ENCODE measurements at places on chromosomes 4 and X.
A peak's percentile ranks its signal among the peaks of the same experiment; 100 is the strongest.

DNA sequence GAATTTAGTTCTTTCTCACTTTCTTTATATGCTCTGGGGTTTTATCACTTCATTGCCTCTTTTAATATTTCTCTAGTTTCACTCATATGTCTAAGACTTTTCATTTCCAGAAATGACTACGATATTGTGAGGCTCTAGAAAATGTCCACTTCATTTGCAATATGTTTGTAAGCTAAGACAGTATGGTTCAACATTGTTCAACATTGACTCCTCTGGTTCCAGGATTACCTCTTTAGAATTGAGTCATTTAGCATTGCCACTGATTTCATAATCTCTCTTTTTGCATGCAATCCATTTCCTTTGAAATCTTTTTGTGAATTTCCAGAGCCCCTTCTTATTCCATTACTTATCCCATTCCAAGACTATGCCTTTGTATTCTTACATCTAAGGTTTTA is 32.3 kb downstream of the BBS12 start:
- no peak for DNase-seq

DNA sequence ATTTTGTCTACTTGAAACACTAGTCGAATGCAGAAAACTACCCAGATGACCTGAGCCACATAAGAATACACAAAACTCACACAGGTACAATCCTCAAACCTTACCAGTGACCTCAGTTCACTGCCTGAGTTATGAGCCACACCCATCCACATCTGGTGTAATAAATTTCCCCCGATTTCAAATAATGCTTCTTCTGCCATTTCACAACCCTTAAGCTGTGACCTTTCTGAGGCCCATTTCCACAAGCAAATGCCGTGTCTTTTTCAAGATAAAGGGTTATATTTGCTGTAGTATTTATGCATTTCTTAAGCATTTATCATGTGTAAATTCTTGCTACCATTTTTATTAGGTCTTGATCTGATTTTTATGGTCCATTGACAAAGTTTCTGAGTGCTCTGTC is 1.8 kb upstream of the ARHGEF38 start:
- DNase-seq, result no peak

DNA sequence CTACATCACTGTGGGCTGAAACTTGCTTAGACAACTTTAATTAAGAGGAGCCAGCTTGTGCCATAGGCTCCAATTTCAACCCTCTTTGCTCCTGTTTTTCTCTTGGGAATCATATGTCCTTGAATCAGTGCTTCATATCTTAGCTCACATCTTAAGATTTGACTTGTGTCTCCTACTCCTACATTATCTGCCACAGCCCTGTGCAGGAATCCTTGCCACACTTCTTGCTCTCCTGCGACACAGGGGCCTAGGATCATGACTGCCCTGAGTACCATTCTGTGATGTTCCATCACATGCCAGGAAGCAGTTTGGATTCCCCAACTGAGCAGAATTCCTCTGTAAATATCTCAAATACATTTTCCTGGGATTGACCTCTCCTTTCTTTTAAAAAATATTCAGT is 36.4 kb downstream of the ARSJ start:
- DNase-seq, result no peak

- DNase-seq, result peak; percentile 74
Measured at GRCh38 chr4:168585168-168586091, 88.6 kb downstream of the PALLD start.

GRCh38 chr4:39587881-39588280 is 50.8 kb downstream of the SMIM14 start:
- no peak for DNase-seq

DNA sequence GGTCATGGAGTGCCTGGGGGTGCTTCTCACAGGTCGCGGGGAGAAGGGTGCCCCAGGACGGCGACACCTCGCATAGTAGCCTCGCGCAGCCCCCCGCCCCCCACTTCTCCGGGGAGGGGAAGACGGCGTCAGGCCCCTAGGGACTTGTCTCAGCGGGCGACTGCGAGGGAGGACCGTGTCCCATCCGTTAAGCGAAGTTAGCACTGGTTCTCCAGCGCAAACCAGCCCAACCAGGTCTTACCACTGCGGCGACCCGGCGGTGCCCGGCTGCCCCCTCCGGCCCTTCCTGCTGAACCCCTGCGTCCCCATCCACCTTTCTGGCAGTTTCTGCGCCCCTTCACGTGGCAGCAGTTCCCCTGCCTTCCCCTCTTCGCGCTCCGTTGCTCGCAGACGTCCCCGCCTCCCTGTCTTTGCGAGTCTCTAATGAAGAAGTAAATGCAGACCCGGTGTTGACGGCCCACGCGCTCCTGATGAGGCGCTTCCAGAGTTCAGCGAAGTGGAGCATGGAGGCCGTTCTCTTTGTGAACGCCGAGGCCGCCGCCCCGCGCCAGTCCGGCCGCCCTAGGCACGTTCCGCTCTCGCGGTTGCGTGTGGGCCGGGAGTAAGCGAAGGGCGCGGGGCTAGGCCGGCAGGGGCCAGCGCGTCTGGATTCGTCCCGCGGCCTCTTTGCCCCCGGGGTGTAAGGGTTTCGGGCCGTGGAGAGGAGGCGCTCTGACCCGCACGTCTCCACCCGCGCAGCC is 3.0 kb downstream of the SLIT2 start:
- DNase-seq, result peak; percentile 88

GRCh38 chrX:132918523-132918922 is 39.9 kb downstream of the HS6ST2 start:
- no peak for DNase-seq

DNA sequence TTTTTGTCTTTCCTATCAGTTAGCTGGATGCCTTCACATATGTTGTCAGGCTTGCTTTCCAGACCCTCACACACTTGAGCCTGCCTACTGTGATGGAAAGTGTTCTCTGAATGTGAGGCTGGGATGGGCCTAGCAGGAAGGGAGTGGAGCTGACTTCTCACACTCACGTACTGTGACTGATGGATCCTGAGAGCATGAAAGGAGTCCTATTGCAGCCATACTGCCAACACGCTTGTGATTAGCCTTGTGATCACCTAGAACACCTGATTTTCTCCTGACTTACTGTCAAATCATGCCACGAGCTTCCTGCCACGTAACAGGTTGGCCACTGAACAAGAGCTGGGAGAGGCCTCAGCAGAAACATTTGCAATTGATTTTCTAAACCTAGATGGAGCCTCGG is 49.9 kb downstream of the ACOX3 start:
- DNase-seq, result no peak

- DNase-seq, result peak; percentile 44
Measured at GRCh38 chr4:85734424-85734831, 259.5 kb downstream of the ARHGAP24 start.

- no peak for DNase-seq
Measured at GRCh38 chrX:72296991-72297390, 8.7 kb downstream of the CITED1 start.

GRCh38 chr4:66750273-66750672 is 795.0 kb downstream of the CENPC start:
- no peak for DNase-seq

GRCh38 chrX:9282325-9282724 is 182.5 kb upstream of the TBL1X start:
- no peak for DNase-seq

DNA sequence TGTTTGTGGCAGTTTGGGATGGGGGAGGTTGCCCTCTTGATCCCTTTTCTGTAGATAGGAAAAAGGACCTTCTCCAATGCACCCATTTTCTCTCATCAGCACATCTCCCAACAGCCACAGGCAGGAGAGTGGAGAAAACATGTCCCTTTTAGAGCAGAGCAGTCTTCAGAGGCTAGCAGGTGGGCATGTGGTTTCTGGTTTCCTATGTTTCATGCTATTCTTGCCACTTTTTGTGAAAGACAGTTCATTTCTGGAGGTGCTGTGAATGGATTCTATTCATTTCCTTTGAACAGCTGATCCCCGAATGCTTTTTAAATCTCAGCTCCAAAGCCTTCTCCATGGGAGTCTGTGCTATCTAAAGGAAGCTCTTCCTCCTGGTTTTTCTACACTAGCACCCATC is 18.9 kb downstream of the RASL11B start:
- DNase-seq, result no peak

GRCh38 chr4:128940971-128941370 is 131.5 kb downstream of the JADE1 start:
- no peak for DNase-seq

- DNase-seq, result no peak
Measured at GRCh38 chr4:24544208-24544988, 40.0 kb downstream of the DHX15 start.

DNA sequence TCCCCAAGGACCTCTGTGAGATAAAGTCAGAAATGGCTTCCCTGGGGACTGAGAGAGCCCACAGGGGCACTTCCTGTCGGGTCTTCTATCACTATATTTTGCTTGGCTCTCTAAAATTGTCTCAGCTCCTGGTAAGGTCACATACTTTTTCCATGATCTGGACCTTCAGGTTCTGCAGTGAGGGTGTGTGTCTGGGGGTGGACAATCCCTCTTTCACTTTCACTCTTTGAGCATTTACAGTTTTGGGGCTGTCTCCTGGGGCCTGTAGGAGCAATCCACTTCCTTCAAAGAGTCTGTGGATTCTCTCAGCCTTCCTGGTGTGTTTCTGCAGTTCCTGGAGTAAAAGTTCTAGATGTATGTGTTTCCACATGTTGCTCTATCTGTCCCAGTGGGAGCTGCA is 335.7 kb downstream of the FSTL5 start:
- no peak for DNase-seq

DNA sequence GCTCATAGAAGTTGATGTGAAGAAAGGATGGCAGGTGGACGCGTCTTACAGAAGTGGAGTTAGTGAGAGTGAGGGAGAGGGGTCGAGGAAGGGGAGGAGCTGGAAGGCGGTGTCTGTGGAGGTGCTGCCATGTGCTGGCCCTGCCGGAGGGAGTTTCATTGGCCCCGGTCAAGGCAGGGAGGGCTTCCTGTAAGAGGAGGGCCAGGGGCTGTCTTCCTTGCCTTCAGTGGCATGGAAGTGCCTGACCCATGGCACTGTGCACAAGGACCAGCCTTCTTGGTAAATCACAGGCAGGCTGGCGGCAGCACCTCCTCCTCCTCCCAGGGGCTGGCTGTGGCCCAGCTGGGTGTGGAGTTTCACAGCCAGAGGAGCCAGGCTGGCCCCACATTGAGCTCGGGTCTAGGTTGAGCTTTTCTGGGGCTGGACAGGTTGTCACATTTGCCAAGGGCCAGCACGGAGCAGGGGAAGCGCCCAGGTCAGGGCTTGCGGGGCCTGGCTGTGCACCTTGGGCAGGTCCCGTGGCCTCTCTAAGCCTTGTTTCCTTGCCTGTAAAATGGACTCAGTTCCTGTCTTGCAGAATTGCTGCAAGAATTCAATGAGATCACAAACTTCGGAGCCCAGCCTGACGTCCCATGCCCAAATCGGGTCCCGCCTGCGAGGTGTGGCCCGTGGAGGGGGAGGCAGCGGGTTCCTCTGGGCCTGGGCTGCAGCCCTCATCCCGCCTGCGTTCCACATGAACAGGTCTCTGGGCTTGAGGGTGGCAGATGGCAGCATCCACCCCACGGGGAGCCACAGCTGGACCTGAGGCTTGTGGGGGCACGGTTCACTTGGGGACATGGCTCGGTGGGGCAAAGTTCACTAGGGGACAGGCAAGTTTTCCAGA is 7.0 kb downstream of the HTRA3 start:
- DNase-seq, result no peak

- no peak for DNase-seq
Measured at GRCh38 chr4:98746530-98746929, 88.1 kb upstream of the TSPAN5 start.

DNA sequence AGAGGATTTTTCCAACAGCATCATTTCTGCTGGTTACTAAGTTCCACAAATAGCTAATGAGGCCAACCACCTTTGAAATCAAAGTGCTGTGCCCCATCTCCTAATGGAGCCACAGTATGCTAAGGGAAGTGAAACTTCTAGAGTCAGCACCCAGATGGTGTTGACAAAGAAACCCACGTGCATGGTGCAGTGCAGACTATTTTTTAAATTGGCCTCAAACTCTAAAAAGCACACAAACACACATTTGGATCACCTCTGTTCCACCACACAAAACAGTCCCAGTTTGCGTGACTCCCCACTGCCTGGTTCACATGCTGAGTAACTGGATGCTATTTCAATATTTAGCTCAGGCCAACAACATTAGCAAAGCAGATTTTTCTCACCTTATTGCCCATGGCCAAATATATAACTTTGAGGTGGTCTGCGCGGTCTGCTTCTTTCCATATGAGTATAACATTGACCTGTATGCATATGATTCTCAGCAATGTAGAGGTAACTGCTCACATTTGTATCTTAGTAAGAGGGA is 69.9 kb downstream of the AMELX start:
- no peak for DNase-seq

- DNase-seq, result no peak
Measured at GRCh38 chrX:131271274-131271673, 17.8 kb downstream of the IGSF1 start.

- DNase-seq, result no peak
Measured at GRCh38 chr4:39521253-39521919, 5.9 kb downstream of the UGDH start.

GRCh38 chrX:120791013-120791643 is 84.5 kb downstream of the CT47B1 start:
- DNase-seq, result no peak

GRCh38 chr4:141220271-141220670 is 424 bp upstream of the ZNF330 start:
- no peak for DNase-seq

DNA sequence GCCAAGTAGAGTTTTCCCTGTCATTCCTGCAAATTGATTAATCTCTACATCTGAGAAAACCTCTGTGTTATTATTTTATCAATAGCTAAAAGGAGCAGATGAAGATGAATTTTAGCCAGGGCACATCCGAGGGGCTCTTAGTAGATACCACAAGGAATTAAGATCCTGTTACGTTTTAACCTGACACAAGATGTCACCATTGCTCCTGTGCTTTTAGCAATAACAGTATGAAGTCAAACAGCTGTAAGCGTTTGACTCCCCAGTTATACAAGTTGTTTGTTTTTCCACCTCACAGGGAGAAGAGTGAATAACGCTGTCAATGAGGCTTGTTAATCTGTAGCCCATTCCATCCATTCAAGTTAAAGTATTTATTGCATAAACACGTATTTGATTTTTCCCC is 76.0 kb upstream of the AP1S2 start:
- no peak for DNase-seq

- peak; percentile 1 for DNase-seq
Measured at GRCh38 chrX:83345298-83345697, 162.8 kb upstream of the POU3F4 start.

GRCh38 chrX:107167163-107167921 is 38.9 kb downstream of the NUP62CL start:
- DNase-seq, result no peak

DNA sequence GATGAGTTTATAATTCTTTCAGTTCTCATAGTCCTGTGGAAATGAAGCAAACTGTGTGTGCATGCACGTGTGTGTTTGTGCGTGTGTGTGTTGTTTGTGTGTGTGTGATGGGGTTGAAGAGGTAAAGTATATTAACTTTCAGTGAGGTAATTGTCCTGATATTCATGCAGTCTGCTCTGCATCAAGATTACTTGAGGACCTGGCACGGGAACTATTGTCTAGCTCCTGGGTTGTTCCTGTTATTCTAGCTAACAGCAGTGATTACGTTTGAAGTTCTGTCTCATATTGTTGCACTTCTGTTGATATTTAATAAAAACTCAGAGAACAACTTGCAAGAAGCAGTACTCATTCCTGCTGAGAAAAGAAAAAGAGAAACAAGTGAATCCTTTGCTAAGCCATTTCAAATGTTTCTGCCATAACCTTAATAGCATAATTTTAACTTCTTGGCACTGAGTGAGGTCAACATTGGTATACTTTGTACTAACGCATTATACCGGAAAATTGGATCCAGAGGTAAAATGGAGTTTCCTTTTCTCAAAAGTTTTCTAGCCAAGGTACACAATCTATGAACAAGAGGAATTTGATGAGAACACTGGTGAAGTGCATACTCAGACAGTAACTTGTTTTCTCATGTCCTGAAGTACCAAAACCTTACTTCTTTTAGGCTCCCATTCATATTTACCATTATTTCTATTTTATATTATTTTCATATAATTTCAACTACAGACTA is 113.2 kb downstream of the SPCS3 start:
- DNase-seq, result no peak
